ENCODE measurements at places on chromosomes 2 and 18. TPM values are rescaled to one million over a fixed set of nuclear protein-coding genes. Genes with fewer than 3 reads are reported as not detected.

- no peak for DNase-seq
Observed at GRCh38 chr2:231161252-231161839, 36.5 kb upstream of the HTR2B start.

NT5DC4 gene
- not detected for total RNA-seq

- DNase-seq = no peak
Observed at GRCh38 chr2:191165176-191165643, 14.4 kb upstream of the STAT4 start.

NUP35 gene
- total RNA-seq = 27.9 TPM

SCN1A gene
- total RNA-seq = not detected

DNA sequence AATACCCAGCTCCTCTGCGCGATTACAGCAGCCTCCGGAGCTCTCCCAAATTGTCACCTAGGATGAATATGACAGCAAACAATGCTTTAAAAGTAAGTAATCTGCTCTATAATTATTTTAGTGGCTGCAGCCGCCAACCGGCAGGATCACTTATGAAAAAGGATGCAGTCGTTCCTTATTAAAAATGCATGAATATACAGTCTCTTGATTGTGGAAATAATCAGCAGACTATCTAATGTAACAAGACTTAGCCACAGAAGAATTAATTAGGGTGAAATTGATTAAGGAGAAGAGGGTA is 71.8 kb upstream of the STPG4 start:
- DNase-seq = no peak

- DNase-seq = no peak
Observed at GRCh38 chr2:101114268-101114783, 36.9 kb downstream of the TBC1D8 start.

GRCh38 chr2:129402076-129402475 is 577.4 kb upstream of the RAB6C start:
- DNase-seq = no peak

Data from ureter (tissue), 1 donor.